ENCODE measurements at places on chromosomes 4 and X.

GRCh38 chr4:109560687-109561461, 828 bp downstream of the MCUB start:
- peak; percentile 62 for DNase-seq

DNA sequence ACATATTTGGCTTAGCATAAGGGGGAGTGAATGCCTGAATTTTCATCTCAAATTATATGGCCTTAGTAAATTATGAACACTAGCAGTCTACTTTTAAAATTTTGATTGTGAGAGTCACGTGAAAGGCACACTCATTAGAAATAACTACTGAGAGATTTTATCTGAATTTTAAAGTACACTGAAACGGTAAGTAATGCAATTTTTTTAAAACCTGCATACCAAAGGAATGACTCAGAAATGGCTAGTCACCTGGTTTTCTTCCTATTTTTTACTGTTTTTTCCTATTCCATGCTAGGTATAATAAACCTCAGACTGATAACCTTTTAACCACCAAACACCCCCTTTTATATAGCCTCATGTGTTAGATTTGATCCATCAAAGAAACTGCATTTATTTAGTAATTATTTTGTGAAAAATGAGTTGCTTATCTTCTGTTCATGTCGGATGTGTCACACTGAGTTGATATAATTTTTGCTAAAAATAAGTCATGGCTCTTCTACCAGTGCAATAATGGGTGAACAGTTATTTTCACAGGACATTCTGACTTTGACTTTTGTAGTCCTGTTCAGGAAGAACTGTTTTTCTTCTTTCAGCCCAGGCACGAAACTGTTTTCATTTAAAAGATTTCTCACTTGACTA, 40.4 kb downstream of the CPEB2 start:
- no peak for DNase-seq

GRCh38 chrX:39961441-39961840, 136.3 kb downstream of the BCOR start:
- no peak for DNase-seq

- DNase-seq: no peak
These were observed 103.4 kb downstream of the MFAP3L start for GRCh38 chr4:169922632-169923276.

DNA sequence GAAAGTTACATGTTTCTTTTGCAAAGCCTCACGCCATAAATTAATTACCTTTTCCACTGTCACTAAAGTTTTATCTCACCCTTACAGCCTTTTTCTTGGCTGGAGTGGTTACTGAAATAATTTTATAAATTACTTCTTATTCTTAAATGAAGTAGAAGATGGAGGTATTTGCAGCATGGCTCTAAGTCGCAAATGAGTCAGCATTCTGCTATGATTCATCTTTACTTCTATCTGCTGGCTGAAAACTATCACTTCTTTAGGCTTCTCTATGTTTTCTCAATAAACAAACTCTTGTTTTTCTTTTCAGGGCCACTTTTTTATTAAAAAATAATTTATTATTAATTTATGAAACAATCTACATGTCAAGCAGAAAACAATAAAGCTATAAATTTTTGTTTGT, 210.2 kb upstream of the GYPA start:
- DNase-seq: no peak

DNA sequence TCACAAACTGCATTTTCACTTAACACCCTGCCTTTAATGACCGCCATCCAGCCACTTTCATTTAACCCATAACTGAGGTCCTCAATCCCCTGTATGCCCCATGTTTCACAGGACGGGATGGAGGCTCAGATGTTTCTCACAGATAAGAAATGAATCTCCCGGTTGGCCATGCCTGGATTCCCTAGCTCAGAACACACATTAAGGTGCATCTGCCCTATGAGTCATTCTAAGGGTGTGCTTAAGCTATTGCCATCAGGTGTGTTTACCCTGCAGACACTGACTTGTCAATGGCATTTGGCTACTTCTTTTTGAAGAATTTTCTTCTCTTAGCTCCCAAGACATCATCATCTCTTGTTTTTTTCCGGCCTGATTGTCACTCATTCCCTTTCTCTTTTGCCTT, 222.6 kb upstream of the SMIM31 start:
- DNase-seq: no peak

GRCh38 chr4:177740563-177740962, 298.3 kb upstream of the AGA start:
- no peak for DNase-seq

DNA sequence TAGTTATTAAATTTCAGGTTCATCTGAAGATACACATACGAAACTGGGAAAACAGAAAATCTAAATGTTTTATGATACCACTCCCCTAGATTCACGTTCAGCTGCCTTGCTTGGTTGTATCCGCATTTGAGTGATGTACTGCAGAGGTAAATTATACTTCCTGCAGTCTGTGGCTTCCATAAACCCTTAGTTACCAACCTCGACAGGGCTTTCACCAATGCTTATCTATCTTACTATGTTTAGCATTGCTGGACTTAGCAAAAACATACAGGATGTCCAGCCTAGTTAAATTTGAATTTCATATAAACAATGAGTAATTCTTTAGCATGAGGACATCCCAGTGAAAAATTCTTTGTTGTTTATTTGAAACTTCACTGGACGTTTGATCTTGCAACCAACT, 108.8 kb downstream of the TMA16 start:
- DNase-seq: no peak

GRCh38 chr4:47222276-47222675, 190.9 kb downstream of the GABRB1 start:
- no peak for DNase-seq

DNA sequence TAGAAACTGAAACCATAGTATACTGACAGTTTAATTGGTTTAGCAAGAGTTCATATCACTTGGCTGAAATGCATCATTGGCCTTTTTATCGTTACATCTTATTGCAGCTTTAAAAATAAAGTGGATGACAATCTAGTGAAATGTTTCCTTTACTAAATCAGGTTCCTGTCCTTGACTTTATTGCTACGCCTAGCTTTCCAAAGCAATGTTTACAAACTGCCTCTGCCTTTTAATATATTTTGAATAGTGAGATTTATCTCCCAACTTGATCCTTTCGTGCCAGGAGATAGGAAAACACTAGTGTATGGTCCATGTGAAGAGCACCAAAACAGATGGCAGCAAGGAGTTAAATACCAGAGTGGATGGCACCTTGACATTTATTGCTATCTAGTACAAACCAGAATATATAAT, 67.0 kb downstream of the GPC3 start:
- no peak for DNase-seq

- no peak for DNase-seq
These were observed 734.3 kb downstream of the STIM2 start for GRCh38 chr4:27594922-27595321.

DNA sequence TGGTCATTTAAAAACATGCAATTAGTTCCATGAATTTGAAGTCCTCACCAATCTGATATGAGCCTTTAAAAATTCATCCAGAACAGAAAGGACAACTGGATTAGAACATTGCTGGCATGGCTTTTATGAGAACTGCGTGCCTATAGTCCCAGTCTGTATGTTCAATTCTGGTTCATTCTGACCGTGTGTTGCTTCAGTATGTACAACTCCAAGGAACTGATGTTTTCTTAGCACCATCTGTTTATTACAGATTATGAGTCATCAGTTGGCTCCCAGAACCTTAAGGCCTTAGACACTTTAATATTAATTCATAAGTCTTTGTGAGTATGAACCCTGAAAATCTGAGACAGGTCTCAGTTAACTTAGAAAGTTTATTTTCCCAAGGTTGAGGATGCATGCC, 115.0 kb downstream of the CEP44 start:
- no peak for DNase-seq

DNA sequence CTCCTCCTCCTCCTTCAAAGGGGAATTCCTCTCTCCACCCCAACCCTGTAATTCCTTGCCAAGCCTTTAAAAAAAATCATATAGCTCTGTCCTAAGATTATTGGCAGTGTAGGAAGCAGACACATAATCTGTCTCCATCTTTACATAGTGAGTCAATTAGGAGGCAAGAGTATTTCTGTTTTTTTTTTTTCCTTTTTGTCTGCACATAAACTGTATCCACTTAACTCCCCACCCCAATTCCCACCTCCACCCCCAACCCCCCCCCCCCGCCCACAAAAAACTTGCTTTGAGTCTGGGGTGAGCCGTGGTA, 182.5 kb downstream of the RASL11B start:
- no peak for DNase-seq
